Fibroblast of lung (primary cell): ENCODE measurements at places on chromosomes 12 and 14. TPM values are rescaled to one million over a fixed set of nuclear protein-coding genes. Genes with fewer than 3 reads are reported as not detected.

- H3K36me3 ChIP-seq = no peaks in the 10 kb centered on the region
- no peak overlapping the region for H3K4me3 ChIP-seq
- no peak for DNase-seq
- no peak overlapping the region for H3K27ac ChIP-seq
These were observed 24.6 kb downstream of the SRRM4 start for GRCh38 chr12:119005913-119006312.

DNA sequence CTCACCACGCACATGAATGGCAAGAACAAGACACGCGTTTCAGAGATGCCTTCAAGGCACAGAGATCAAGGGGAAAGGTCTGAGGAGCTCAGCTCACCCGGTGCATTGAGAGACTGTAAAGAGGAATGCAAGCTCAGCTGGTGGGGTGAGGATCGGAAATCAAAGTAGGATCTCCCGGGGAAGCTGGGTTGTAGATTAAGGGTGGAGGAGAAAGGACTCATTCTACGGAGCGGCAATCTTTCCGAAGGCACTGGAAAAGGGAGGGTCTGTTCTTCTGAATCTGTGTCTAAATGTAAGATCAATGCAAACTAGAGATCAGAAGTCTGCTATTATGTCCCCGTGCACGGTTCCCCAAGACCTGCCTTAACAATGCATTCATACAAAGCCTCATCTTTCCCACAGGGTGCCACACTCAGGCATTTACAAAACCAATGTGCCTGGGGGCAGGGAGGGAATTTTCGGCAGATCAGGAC, 41.6 kb upstream of the PYGL start:
- H3K27ac ChIP-seq = no peak overlapping the region
- peaks cover 7% of the 10 kb centered on the region for H3K27me3 ChIP-seq
- H3K4me3 ChIP-seq = no peak overlapping the region
- DNase-seq = no peak
- H3K4me1 ChIP-seq = no peaks in the 10 kb centered on the region

DNA sequence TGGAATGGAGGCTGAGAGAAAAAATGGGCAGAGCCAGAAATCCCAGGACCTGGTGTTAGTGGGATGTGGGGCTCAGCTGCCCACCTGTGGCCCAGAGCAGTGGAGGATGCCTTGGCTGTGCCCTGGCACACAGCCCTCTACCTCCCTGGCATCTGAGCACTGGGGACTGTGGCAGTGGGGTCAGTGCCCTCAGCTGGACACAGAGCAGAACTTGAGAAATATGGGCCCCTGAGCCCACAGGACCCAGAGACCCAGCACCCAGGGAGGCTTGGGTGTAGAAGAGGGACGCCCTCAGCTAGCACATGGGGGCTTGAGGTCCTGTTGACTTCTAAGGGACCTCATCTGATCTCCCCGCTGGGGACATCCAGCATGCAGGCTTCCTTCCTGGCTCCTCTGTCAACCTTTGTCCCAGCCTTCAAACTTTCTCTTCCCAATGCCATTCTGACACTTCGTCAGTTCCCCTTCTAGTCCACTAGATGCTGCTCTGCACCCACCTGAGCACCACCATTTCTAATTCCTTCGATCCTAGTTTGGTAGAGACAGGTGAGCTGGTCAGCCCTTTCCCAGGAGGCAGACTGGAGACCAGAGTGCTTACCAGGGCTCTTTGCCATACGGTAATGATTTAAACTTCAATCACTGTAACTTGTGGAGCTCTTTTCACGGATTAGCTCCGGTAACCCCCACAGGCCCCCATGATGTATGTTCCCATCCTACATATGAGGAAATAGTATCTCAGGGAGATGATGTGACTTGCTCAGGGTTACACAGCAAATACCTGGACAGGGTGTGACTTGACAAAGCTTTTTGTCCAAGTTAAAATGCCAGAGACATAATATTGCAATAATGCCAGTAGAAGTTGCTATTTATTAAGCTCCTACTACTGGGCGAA, 143.7 kb downstream of the ASCL4 start:
- H3K36me3 ChIP-seq = no peaks in the 10 kb centered on the region
- no peak overlapping the region for H3K27ac ChIP-seq
- H3K4me3 ChIP-seq = no peak overlapping the region
- no peaks in the 10 kb centered on the region for H3K27me3 ChIP-seq

DNA sequence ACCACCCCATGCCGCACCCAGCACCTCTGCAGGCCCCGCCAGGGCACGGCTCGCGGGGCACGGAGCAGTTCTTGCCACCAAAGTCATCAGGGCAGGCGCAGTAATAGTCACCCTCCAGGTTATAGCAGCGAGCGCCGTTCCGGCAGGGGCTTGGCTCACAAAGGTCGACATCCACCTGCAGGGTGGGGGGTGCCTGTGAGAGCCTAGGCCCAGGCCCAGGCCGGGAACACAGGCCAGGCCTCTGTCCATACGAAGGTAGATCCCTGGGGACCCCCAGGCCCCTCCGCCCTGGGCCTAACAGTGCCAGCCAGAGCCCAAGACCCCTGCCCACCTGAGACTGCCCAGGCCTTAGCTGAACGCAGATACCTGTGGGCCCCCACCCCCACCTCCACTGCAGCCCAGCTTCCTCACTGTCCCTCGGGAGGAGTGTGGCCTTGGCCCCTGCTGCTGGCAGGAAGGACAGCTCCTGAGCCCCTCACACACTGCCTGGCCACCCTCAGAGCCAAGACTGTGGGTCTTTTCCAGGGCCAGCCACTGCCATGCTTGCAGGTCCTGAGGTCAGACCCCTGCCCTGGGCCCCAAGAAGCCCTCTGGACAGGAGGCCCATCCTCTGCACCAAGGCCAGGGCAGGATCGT, 19.3 kb downstream of the JAG2 start:
- DNase-seq = no peak
- H3K36me3 ChIP-seq = no peaks in the 10 kb centered on the region

GRCh38 chr12:118353721-118354120, 19.0 kb downstream of the TAOK3 start:
- peaks cover 5% of the 10 kb centered on the region for H3K4me1 ChIP-seq
- H3K4me3 ChIP-seq = no peak overlapping the region
- DNase-seq = no peak

DNA sequence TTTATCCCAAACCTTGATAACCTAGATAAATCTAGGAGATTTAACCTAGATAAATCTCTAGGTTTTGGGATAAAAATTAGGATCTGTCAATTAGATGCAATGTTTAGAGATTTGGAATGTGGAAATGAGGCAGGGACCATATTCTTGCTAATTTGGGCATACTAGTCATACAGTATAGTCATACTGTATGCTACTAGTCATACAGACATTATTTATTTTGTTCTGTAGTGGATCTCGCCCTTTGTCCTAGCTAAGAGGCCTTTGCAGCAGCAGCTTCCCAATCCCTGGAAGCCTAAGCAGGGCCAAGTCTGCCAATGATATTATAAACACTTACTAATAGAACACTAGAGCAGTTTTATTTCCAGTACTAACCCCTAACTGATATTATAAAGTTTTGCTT, 136.4 kb downstream of the CEP128 start:
- peak; percentile 86 for DNase-seq
- H3K27me3 ChIP-seq = no peaks in the 10 kb centered on the region
- no peak overlapping the region for H3K4me3 ChIP-seq
- H3K27ac ChIP-seq = no peak overlapping the region
- no peaks in the 10 kb centered on the region for H3K4me1 ChIP-seq
- no peaks in the 10 kb centered on the region for H3K36me3 ChIP-seq

GRCh38 chr12:6839482-6840201, 1.1 kb upstream of the GNB3 start:
- H3K36me3 ChIP-seq = peaks cover 27% of the 10 kb centered on the region
- H3K4me1 ChIP-seq = no peaks in the 10 kb centered on the region
- H3K4me3 ChIP-seq = no peak overlapping the region
- H3K27me3 ChIP-seq = no peaks in the 10 kb centered on the region

DNA sequence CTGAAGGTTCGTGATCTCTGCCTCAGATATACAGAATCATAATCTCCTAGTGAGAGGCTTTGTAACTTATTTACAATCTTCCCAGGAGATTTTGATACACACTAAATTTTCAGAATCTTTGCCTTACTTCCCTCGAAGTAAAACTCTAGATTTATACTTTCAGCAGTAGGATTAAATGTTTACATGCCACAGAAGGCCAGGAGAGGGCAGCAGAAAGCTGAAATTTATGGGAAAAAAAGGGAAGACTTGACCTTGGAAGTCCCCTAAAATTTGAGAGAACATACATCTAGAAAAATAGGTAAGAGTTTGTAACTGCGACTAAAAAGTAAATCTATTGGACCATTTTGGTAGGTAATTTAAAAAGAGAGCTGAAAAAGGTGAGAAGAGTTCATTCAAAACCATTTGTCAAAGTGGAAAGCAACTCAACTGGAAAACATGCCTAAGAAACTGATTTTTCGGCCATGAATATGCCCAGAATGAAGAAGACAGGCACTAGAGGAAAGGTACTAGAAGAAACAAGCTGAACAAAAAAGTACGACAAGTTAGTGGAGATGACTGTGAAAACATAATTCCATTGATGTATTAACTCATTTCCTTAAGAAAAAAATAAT, 242.0 kb upstream of the MDGA2 start:
- H3K27me3 ChIP-seq = no peaks in the 10 kb centered on the region
- H3K4me1 ChIP-seq = no peaks in the 10 kb centered on the region
- no peak overlapping the region for H3K4me3 ChIP-seq
- DNase-seq = peak; percentile 25
- no peak overlapping the region for H3K27ac ChIP-seq
- no peaks in the 10 kb centered on the region for H3K36me3 ChIP-seq

GRCh38 chr12:105057174-105057573, 27.1 kb downstream of the ALDH1L2 start:
- H3K27ac ChIP-seq = no peak overlapping the region
- H3K4me3 ChIP-seq = no peak overlapping the region
- no peaks in the 10 kb centered on the region for H3K27me3 ChIP-seq
- DNase-seq = no peak

DNA sequence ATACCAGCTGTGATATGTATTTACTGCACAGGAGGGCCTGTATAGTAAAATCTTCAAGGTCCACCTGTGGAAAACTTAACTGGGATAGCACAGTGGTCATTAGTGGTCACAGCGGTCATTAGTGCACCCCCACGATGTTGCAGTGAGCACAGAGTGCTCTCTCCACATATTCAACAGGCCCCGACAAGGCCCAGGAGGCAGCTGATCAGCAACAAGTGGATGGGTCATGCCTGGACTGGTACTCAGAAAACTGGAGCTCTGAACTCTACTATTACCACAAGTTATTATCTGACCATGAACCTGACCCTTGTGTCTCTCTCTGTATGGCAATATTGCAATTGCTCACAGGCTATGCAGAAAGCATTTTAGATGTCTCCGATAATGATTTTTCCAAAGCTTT, 129.5 kb downstream of the SLC35F4 start:
- H3K36me3 ChIP-seq = no peaks in the 10 kb centered on the region
- H3K4me3 ChIP-seq = no peak overlapping the region
- H3K4me1 ChIP-seq = no peaks in the 10 kb centered on the region
- H3K27ac ChIP-seq = no peak overlapping the region

DNA sequence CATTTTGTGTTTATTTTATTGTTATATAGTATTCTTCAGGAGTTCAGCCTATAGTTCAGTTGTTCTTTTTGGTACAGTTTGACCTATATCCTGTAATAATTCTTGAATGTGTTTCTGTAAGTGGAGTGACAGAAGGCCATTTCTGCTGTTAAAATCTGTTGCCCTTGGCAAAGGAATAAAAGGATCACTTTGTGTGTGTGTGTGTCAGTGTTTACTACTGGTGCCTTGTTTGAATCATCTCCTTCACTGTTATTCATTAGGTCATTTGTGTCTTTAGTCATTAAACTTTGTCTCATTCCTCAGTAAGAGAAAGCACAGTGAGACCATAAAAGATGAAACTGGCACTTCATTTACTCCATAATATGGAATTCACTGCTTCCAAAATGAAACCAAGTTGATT, 130.7 kb downstream of the TMTC2 start:
- DNase-seq = no peak
- no peaks in the 10 kb centered on the region for H3K27me3 ChIP-seq
- no peak overlapping the region for H3K4me3 ChIP-seq
- no peaks in the 10 kb centered on the region for H3K36me3 ChIP-seq
- no peaks in the 10 kb centered on the region for H3K4me1 ChIP-seq

DNA sequence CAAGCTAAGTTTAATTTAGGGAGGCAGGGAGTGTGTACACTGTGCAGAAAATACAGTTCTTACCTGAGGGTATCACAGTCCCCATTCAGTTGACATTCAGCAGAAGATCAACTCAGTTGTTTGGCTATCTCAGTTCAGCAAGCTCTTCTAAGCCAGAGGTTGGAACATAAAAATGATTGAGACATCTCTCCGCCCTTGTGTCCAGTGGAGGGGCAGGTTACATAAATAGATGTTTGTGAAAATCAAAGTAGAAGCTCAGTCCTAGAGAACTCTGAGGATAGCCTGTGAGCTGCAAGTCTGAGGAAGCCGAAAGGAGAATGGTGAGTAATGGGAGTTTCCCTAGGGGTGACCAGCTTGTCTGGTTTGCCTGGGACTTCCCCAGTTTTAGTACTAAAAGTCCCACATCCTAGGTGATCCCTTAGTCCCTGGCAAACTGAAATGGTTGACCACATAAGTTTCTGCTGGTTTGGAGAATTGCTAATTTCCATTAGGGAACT, 251.4 kb upstream of the ATP2B1 start:
- H3K4me3 ChIP-seq = no peak overlapping the region
- peak; percentile 44 for DNase-seq
- no peak overlapping the region for H3K27ac ChIP-seq
- no peaks in the 10 kb centered on the region for H3K27me3 ChIP-seq

DNA sequence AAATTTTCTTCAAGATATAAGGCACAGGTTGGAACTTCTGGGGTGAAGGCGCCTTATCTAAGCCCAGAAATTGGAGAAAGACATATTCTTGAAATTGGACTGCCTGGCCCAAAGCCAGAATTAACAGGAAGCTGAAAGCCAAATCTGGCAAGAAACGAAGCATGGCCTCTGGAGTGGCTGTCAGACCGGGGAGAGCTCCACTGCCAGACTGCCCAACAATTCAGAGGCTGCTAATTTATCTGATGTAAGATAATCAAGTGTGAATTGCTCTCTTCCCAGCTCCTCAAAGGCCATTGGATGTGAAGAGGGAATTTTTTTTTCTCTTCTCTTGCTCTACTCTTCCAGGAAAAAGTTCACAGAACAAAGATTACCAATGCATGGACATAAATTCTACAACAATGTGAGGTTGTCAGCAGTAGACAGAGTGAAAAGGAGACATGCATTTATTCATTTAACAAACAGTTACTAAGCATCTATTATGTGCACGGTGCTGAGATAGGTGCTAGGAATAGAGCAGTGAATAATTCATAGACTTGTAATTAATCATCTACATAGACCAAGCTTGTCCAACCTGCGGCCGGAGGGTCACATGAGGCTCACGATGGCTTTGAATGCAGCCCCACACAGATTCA, at the start of gene GDF3:
TSS of gene GDF3 (minus strand) at position 210 of the 632 bp plus-strand sequence. CDS start at position 163, 47 bp downstream.
- H3K4me3 ChIP-seq = no peak within 1 kb of the TSS
- H3K36me3 ChIP-seq = no peaks in the 10 kb centered on the region
- DNase-seq = peak; percentile 2
- H3K27me3 ChIP-seq = no peaks in the 10 kb centered on the region

- H3K27ac ChIP-seq = no peak overlapping the region
- peak; percentile 62 for DNase-seq
- H3K36me3 ChIP-seq = peaks cover 15% of the 10 kb centered on the region
- no peak overlapping the region for H3K4me3 ChIP-seq
- no peaks in the 10 kb centered on the region for H3K27me3 ChIP-seq
These were observed 77.1 kb upstream of the ACTN1 start for GRCh38 chr14:69055999-69056788.

MANSC4 gene
- total RNA-seq = 0.17 TPM in 1 of 2 replicates, not detected in the other

GSC gene
- 0.17 and 0.51 TPM in 2 replicates for total RNA-seq

KLRK1 gene
- total RNA-seq = not detected in 2 replicates

CLEC4C gene
- total RNA-seq = not detected in 2 replicates

CLEC2B gene
- total RNA-seq = 15.7 and 26.2 TPM in 2 replicates

GPRC5D gene
- not detected in 2 replicates for total RNA-seq

ARL6IP4 gene
- 145 and 157 TPM in 2 replicates for total RNA-seq

TAS2R9 gene
- 0.17 TPM in 1 of 2 replicates, not detected in the other for total RNA-seq
